ENCODE measurements at places on chromosomes 7 and 10.

- no peak for DNase-seq
These were observed 450.6 kb upstream of the AUTS2 start for GRCh38 chr7:69147631-69148030.

DNA sequence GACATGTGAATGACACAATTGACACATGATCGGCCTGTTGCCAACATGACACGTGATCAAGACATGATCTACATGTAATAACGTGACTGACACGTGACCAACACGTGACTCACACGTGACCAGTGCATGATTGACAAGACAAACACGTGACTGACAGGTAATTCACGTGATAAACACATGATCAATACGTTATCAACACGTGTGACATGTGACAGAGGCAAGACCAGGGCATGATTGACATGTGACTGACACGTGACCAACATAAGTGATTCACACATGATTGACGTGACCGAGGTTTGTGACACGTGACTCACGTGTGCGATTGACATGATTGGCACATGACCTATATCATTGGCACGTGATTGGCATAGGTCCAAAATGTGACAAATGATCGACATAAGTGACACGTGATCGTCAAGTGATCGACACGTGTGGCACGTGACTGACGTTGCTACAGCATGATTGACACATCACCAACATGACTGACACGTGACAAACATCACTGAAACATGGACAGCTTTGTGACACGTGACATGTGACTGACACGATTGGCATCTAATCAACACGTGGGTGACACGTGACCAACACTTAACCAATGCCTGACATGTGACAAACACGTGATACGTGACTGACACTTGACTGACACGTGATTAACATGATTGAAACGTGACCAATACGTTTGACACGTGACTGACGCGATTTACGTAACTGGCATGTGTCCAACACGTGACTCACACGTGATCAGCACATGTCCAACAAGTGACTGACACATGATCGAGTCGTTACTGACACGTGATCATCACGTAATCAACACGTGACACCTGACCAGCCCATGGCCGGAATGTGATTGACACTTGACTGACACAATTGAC, 23.0 kb downstream of the CRPPA start:
- no peak for DNase-seq

DNA sequence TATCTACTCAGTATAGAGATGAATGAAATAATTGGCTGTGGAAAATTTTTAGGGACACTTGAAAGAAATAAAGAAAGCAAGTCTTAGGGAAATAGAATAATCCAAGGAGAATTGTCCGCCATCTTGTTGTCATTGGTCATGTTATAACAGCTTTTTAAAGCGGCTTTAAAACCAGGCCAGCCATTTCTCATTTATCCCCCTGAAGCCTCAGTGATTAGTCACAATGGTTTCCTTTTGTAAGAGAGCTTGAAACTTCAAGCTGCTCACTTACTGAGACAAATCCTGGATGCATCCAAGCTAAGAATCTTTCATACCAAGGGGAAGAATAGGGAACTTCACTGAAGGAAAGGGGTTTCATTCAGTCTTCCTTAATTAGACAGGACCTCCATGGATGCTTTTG, 67.9 kb downstream of the SGCE start:
- DNase-seq = no peak

DNA sequence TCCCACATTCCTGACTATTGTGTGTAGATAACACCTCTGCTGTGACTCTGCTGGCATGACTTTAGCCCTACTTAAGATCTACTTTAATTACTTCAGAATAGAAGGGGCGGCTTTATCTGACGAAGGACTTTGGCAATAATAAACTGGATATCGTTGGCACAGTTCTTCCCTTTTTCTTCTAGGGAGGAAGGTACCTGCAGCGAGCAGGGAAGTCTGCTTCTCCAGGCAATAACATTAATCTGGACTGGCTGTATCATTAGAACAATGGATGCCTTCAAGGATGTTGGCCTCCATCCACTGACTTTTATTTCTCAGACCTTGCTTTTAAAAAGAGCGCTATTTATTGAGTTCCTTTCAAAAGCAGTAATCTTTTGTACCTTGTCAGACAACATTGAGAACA, 172.6 kb upstream of the THSD7A start:
- no peak for DNase-seq

DNA sequence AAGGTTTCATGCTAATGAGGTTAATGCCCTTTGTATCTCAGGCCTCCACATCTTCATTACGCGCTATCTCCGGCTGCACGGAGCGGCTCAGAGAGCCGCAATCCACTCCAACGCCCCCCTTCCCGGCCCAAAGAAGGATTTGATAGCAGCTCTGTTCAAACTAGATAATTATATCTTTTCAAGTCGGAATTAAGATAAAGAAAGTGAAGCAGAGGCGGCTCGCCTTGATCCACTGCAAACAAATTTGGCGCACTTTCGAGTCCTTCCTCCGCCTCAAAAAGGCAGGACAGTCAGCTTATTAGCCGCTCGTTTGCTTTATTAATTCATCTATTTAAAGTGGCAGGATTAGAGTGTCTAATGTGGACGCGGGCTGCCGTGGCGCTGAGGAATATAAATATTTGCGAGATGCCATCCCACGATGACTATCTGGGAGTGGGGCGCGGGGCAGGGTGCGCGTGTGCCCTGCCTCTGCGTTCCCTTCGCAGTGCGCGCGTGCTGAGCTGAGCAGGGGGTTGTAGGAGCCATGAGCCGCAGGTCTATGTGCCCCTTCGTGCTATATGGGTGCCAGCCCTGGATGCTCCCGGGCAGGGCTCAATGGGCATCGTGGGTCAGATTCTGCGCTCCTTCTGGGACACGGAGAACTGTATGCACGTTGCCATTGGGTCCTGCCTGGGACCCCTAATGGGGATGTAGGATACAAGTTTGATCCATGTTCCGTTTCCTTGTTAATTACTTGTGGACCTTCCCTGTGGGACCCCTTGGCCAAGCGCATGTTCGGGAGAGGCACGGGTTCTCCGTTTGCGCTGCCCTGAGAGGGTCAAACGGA, 9.0 kb downstream of the EMX2 start:
- no peak for DNase-seq

GRCh38 chr10:73060738-73061635, 35.7 kb downstream of the P4HA1 start:
- DNase-seq = no peak

GRCh38 chr7:40306025-40306424, 171.2 kb downstream of the SUGCT start:
- DNase-seq = peak; percentile 17

- no peak for DNase-seq
These were observed 111.2 kb downstream of the RNLS start for GRCh38 chr10:88471899-88472298.

- DNase-seq = no peak
These were observed 26.5 kb upstream of the POT1 start for GRCh38 chr7:124956160-124956559.

- peak; percentile 4 for DNase-seq
These were observed 34.3 kb downstream of the NPY start for GRCh38 chr7:24318326-24318725.

DNA sequence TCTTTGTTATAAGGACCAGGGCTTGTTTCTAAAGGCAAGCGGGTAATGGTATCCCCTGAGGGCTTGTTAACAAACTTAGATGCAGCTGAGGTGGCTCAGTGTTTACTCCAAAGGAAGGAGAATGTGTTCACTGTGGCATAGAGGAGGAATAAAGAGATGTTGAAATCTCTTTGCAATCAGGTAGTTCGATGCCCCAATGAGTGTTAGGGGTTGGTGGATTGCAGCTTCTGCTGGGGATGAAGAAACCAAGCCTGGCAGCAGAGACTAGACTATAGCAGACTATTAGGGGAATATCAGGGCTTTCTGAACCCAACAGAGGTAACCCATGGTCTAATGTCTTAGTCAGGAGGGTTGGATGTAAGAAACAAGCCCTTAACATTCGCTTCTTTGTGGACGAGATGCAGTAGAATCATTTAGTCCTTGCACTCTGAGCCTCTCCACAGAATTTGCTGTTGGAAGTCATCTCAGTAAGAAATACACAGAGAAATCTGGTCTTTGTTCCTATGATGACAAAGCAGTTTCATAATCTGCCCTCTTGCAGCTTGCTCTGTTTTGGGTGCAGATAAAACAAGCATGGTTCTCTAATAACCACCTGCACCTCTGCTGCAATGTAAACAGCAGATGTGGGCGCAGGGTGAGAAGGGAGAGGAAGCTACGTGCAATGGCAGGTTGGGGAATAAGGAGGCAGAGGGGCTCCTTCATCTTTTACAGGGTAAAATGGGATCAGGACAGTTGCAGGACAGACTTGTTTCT, 108.6 kb downstream of the NRF1 start:
- no peak for DNase-seq

- DNase-seq = no peak
These were observed 24.3 kb upstream of the TMEM26 start for GRCh38 chr10:61477451-61477850.

DNA sequence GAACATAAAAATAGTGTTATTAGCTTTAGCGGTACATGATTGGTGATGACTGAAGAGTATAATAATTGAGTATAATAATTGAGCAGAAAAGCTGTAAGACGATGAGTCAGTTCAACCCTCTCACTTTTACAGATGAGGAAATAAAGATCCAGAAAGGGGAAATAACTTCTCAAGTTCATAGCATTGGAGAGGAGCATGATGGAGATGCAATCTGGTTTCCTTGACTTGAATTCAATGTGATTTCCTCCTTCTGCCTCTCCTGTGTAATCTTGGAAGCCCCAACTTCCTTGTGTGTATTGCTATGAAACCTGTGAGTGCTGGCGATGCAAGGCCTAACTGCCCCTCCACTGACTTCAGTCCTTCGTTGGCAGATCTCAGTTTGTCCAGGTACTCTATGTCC, 265.1 kb downstream of the LRMDA start:
- DNase-seq = no peak

DNA sequence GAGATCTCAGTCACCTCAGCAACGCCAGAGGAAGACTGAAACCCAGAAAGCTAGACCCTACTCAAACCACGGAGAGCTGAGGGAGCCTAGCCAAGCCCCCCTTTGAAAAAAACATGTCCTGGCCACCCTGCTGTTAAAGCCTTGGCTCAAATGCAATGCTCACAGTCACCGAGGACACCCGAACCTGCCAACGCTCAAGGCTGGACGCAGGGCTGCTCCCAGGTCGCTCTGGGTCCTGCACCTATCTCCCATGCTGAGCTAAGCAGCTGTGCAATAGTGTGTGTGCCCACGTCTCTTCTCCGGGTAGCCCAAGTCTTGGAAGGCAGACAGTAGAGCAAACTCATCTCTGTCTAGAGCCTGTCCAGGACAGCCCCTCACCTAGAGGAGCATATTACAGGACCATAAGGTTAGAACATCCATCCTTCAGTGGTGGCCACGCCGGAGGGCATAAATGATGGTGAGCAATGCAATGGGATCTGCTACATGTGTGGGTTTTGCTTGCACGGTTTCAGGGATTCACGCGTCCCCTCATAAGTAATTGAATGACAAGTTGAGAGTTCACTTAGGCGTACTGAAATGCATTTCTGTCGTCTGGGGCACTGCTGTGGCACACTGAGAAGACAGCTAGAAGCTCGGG, 94.2 kb upstream of the DDC start:
- no peak for DNase-seq

DNA sequence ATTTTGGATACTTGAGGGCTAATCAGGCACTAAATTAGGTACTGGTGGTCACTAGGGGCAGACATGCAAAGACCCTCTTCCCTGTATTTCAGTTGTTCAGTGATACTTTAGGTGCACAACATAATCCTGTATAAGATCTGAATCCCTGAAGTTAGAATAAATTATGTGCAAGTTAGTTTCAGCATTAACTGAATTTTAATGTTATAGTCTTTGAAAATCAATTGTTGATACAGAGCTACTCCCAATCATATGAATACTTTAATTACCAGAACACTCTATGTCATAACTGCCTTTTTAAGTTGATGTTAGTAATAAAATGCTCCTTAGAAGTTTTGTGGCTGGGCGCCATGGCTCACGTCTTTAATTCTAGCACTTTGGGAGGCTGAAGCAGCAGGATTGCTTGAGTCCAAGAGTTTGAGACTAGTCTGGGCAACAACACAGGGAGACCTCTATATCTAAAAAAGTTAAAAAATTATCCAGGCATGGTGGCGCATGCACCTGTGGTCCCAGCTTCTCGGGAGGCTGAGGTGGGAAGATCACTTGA, 87.1 kb upstream of the SKAP2 start:
- DNase-seq = no peak

- DNase-seq = peak; percentile 61
These were observed 7.3 kb upstream of the ASB4 start for GRCh38 chr7:95478272-95479037.

GRCh38 chr10:23696476-23696875, 257.6 kb downstream of the OTUD1 start:
- no peak for DNase-seq

DNA sequence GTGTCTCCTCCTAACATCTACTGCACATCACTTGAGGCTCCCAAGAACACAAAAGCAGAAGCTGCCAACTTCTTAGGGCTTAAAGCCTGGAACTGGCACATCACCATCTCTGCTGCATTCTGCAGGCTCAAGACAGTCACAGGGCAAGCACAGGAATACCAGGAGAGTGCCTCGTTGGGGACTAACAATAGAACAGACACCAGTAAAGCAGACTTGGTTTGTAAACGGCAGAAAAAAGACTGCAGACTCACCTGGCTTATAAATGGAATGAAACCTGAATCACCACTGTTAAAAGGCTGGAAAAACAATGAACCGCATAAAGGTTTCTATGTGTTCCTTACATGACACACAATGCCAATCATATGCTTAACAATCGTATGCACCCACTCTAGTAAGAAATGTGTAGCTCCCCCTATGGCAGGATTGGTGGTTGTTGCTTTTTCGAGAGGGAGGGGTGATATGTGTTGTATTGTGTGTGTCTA, 12.8 kb downstream of the RHEB start:
- DNase-seq = no peak

GRCh38 chr7:85011127-85011526, 175.7 kb downstream of the SEMA3D start:
- DNase-seq = no peak

DNA sequence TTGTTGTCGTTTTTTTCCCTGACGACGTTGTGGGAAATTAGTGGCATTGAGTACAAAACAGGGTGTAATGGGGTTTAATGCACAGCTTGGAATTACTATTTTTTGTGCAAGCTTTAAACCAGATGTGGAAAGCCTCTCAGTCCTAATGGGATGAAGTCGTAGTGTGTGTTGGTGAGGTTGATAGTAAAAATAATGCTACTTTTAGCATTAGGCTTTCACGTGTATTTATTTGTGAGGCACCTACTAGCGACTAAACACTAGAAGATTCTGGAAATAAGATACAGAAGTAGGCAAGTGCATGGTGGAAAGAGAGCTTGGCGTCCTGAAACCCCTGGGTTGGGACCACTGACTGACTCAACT, 588 bp upstream of the ORC5 start:
- DNase-seq = no peak

GRCh38 chr10:48575901-48576300, 29.0 kb downstream of the ARHGAP22 start:
- no peak for DNase-seq

- no peak for DNase-seq
These were observed 49.1 kb upstream of the SEMA3C start for GRCh38 chr7:80967917-80968297.

- no peak for DNase-seq
These were observed 7.7 kb downstream of the BBS9 start for GRCh38 chr7:33137103-33137502.

GRCh38 chr7:75650681-75651080, 88.1 kb downstream of the HIP1 start:
- DNase-seq = no peak

GRCh38 chr7:1229202-1229947, 3.3 kb upstream of the UNCX start:
- no peak for DNase-seq
